ENCODE measurements at places on chromosomes 4 and X. TPM values are rescaled to one million over a fixed set of nuclear protein-coding genes. Genes with fewer than 3 reads are reported as not detected.

Gene DKK2
- total RNA-seq, result 9.1 TPM

Gene KCNE5
- total RNA-seq, result 0.32 TPM

Gene SRPK3
- 0.32 TPM for total RNA-seq

Gene PRIMPOL
- 8.2 TPM for total RNA-seq
